Bronchial smooth muscle cell (primary cell): ENCODE measurements at places on chromosomes 5 and 9. TPM values are rescaled to one million over a fixed set of nuclear protein-coding genes. Genes with fewer than 3 reads are reported as not detected.

PCDHA9 gene
- total RNA-seq, result 0.09 and 0.16 TPM in 2 replicates

NAIP gene
- 2.1 and 5.0 TPM in 2 replicates for total RNA-seq

PCDHGA2 gene
- total RNA-seq, result 2.3 and 4.9 TPM in 2 replicates

FBXL7 gene
- total RNA-seq, result 3.3 and 3.4 TPM in 2 replicates

SYNPO gene
- 2.0 and 2.7 TPM in 2 replicates for total RNA-seq

DIRAS2 gene
- total RNA-seq, result under 0.01 and 0.09 TPM in 2 replicates

IL4 gene
- not detected in 2 replicates for total RNA-seq

GABRA6 gene
- not detected in 2 replicates for total RNA-seq

ADRA1B gene
- not detected in 2 replicates for total RNA-seq

TTC16 gene
- 0.16 TPM in 1 of 2 replicates, not detected in the other for total RNA-seq

ZFYVE16 gene
- 17.2 and 19.4 TPM in 2 replicates for total RNA-seq

OR1Q1 gene
- not detected in 2 replicates for total RNA-seq

PHYHD1 gene
- 16.2 and 16.3 TPM in 2 replicates for total RNA-seq

TAF11L10 gene
- total RNA-seq, result not detected in 2 replicates

PTPRD gene
- total RNA-seq, result 1.7 and 13.1 TPM in 2 replicates

PCDHGB6 gene
- 3.0 and 3.7 TPM in 2 replicates for total RNA-seq

PALM2AKAP2 gene
- total RNA-seq, result 1.9 and 3.0 TPM in 2 replicates

PGM5 gene
- total RNA-seq, result 49.6 and 121 TPM in 2 replicates
